ENCODE measurements at places on chromosomes 2 and 18.
A peak's percentile ranks its signal among the peaks of the same experiment; 100 is the strongest.

DNA sequence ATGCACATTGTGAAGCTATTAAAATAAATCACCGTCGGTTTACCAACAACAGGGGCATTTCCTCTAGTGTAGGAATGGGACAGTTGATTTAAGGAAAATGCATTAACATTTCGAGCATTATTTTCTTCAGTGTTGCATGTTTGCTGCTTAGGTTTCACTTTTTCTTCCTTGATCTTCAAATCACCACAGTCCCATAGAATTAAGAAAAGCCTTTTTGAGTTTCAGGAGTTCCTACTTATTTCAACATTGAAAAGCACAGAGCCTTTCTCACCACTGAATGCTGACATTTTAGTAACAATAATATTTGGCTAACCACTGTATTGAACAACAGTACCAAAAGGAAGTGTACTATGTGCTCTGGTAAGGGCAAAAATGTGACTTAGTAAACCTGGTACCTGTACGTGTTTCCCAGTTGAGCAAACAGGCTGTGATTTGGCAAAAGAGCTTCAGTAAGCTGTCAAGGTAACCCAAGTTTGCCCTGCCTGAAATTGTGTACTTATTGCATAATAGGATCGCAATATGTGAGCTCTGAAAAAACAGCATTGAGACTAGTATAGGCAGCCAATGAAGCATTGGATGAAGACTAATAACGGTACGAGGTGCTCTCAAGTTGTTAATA is 2.2 kb downstream of the LRRTM4 start:
- no peak for DNase-seq

- no peak for DNase-seq
Measured at GRCh38 chr2:159996792-159997546, 65.4 kb downstream of the PLA2R1 start.

DNA sequence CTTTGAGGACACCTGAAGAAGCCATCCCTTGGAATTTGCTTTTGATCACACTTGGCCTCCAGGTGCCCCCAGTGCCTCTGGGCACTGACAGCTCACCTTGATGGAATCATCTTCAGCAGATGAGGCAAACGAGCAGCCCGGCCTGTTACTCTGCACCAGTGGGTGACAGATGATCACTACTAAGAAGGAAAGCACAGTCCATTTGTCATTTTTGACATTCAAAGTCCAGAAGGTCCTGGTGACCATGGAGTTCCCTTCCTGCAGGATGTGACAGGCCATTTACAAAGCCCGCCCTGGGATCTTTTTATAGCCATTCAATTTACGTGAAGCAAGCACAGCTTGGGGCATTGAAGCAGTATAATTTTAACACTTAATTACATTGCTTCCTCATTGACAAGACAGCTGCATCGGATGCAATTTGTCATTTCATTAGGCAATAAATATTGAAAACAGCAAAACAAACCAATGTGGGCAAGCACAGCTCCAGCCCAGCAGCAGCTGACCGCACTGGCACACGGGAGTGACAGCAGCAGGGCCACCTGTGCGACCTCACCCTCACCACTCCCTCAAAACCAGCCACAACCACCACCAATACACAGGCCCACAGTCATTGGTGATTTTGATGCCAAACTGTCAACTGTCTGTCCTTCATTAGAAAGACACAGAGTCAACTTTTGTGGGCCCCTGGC is 76.0 kb upstream of the SLC66A3 start:
- no peak for DNase-seq

DNA sequence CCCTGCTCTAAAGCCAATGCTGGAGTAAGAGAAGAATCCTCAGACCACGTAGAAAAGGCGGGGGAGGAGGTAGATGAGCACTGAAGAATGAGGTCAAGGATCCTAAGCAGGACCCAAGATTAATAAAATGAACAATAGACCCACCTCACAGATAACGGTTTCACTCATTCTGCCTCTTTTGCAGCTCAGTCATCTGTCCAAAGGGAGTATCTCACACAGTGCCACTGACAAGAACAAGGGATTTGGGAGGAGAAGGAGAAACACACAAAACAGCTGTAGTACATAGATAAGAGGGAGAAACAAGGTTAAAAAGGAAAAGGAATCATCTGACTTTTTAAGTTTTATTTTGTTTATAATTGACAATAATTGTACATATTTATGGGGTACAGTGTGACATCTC is 30.9 kb upstream of the SULT1C4 start:
- DNase-seq, result no peak

DNA sequence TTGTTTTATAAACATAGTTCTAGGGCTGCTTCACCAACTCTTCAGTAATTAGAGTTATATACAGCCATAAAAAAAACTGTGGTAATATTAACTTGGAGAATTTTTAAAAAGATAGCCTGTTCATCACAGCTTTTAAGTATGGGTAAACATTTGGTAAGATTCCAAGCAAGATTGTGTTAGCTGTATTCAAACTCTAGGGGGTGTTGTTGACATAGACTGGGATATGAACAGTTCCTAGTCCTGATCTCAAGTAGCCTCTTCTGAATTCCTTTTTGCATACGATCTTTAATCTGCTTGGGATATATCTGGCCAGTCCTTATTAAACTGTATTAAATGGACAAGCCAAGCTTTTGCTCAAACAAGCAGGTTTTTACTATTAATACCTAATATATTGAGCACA is 13.4 kb downstream of the NOP58 start:
- DNase-seq, result no peak

DNA sequence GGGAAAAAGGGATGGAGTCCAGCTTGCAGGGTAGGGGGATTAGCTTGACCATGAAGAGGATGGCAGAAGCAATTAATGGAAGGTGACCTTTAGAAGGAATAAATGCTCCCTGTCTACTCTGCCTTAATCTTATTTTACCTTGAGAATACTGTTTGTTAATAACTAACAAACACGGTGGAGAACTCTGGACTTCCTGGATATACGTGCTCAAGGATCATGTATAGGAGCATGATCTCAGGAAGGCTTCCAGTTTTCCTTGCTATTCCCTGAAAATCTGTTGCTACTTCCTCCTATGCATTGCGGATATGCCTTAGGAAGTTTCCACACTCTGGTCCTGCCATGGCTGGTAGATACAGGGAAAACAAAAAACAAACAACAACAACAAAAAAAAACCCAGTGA is 44.8 kb upstream of the BCL11A start:
- no peak for DNase-seq

DNA sequence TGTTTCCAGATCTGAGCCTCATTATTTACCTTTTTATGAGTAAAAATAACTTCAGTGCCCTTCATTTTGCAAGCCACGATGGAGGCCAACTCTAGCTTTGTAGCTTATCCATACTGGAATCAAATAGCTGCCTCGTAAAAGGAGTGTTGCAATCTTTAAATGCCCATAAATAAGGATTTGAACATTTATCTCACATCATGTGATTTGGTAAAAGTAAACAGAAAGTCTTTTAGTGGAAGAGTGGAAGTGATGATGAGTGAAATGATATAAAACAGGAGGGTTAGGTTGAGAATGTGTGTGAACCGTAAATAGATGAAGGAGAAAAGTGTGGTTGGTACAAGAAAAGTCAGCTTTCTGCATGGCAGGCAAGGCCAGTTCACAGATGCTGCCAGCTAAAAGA is 348.9 kb downstream of the OSR1 start:
- DNase-seq, result no peak

GRCh38 chr18:741931-742512 is 29.6 kb upstream of the ENOSF1 start:
- no peak for DNase-seq

GRCh38 chr18:58055890-58056558 is 12.0 kb downstream of the NEDD4L start:
- no peak for DNase-seq

- DNase-seq, result no peak
Measured at GRCh38 chr2:102550151-102550550, 69.2 kb upstream of the SLC9A2 start.

DNA sequence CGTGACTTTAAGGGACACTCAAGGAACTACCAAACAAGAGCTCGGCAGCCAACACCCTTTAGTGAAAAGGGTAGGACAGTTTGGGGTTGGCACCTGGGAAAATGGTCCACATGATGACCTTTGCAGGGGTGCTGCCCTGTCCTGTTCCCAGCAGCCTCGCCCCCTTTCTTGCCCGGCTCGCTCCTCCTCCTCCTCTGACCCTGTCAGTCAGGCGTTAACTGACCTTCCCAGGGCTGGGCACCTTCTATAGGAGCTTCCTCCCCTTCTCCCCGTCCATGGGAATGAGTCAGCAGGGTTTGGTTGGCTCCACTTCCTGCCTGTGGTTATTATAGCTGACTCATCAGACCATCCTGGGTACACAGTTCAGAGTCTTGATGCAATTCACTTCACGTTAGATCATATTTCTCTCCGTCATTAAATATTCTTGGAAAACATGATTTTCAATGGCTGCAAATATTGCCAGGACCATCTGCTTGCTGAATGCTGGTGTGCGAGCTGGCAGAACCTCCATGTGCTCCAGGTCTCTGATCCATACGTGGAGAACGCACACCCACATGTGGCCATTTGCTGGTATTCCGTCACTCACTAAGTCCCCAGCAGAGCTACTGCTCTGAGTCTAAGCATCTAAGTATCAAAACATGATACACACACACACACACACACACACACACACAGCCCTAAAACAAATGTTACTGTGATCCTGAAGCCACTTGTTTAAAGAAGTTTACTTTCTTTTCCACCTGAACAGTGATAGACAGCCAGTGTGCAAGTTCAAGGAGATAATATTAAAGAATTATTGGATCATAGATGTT is 185.0 kb downstream of the ANAPC1 start:
- peak; percentile 28 for DNase-seq

- DNase-seq, result peak; percentile 65
Measured at GRCh38 chr18:711657-712400, 601 bp downstream of the ENOSF1 start.

- no peak for DNase-seq
Measured at GRCh38 chr2:223486751-223487150, 115.4 kb downstream of the SCG2 start.

DNA sequence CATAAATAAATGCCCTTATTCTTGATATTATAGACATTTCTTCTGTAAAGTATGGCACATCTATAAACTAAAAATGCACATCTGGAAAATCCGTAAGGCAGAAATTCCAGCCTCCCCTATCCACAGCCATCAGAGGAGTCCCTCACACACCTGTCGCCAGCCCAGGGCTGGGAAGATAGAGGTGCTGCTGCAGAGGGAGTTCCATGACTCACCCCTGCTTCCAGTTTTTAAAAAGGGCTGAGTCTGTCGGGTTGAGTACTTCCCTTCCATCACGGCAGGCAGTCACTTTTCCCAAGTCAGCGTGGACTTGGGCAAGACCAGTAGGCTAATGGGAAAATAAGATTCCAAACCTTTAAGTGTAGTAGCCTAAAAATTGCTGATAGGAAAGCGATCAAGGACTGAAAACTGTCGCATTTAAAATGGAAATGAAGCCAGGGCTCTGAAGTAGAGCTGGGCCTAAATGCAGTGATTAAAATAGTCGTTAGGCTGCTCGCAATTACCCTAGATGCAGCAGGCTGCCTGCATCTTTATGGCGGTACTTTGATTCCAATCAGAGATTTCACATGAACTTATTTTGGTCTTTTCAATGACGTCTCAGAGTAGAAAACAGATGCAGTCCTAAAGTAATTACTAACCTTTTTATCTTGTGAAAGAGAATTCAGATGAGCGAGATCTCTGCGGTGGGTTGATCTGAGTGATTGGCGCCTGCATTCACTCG is 280.5 kb downstream of the AGAP1 start:
- DNase-seq, result no peak

DNA sequence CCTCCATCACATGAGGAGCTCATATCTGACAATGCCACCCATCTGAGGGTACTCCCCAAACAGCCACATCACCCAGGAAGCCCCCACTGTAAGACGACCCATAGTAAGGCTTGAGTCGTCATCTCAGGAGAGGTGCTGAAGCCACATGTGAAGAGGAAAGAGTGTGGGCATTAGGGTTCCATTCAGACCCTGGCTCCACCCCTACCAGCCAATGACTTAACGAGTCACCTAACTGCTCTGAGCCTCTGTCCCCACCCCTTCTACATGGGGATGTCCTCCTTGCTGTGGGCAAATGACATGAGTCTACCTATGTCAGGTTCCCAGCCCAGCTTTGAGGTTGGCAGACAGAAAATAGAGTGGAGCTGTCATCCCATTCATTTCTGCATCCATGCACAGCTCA is 46.3 kb downstream of the C1QL2 start:
- DNase-seq, result no peak

- DNase-seq, result no peak
Measured at GRCh38 chr2:145108361-145108778, 588.5 kb upstream of the ZEB2 start.

GRCh38 chr2:174977364-174977763 is 27.8 kb downstream of the CHN1 start:
- no peak for DNase-seq

GRCh38 chr18:79465392-79465991 is 69.8 kb downstream of the NFATC1 start:
- DNase-seq, result no peak

- no peak for DNase-seq
Measured at GRCh38 chr2:210318891-210319290, 3.9 kb upstream of the MYL1 start.

- no peak for DNase-seq
Measured at GRCh38 chr2:81876624-81877023, 1572.1 kb upstream of the LRRTM1 start.

GRCh38 chr2:10086950-10087349 is 6.7 kb upstream of the CYS1 start:
- no peak for DNase-seq

DNA sequence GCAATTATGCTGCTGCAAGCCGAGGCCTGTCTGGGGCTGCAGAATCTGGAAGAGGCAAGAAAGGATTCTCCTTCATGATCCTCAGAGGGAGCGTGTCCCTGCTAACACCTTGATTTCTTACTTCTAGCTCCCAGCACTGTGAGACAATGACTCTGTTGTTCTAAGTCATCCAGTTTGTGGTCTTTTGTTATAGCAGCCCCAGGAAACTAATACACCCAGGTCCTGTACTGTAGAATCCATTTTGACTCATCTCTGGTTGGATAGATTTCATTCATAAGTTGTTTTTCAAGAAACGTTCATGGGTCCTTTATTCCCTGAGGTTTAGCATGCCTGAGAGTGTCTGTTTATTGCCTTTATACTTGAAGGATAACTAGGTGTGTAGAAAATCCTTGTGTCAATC is 112.7 kb downstream of the TMEM17 start:
- no peak for DNase-seq

DNA sequence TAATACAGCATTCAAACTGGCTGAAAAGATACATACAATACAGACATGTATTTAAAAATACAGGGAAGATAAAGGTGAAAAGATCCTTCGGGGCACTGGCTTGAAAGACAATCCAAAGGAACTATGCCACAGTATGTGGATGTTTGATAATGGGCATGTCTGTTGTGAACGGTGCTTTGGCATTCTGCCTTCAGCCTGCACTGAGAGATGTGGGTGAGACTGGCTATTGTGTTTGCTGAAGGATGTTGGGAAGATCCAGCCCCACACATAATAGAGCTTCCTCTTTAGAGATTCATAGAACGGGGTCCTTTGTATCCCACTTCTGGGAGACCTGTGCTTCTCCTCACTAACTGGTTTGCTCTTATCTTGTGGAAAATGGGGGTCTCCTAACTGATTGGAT is 65.1 kb upstream of the CXCR4 start:
- no peak for DNase-seq

Measured in CD4-positive, alpha-beta T cell (primary cell).